ENCODE measurements at places on chromosomes 5 and 9.

- no peak for DNase-seq
Observed at GRCh38 chr5:137960141-137960540, 70.9 kb downstream of the PKD2L2 start.

- DNase-seq = peak; percentile 50
Observed at GRCh38 chr5:126777257-126777974, 480 bp downstream of the LMNB1 start.

GRCh38 chr9:36135741-36136271 is 727 bp upstream of the GLIPR2 start:
- DNase-seq = no peak

GRCh38 chr9:126935630-126936029 is 21.0 kb downstream of the RALGPS1 start:
- no peak for DNase-seq

GRCh38 chr5:118253225-118254061 is 734.9 kb downstream of the DTWD2 start:
- no peak for DNase-seq

- no peak for DNase-seq
Observed at GRCh38 chr9:38380872-38381534, 11.5 kb upstream of the ALDH1B1 start.

DNA sequence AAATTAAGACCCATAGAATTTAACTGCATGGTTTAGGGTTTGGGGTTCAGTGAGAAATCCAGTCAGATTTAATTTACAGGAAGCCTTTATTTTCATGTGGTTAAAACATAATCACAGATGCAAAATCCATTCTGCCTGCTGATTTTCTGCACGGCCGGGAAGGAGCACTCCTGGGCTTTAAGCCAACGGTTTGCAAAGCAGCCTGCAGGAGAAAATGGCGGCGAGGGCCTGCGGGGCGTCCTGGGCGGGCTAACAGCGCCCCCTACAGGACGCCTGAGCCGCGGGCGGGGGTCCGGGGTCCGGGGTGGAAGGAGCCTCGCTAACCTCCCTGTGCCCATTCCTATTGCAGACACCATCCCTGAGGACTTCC is 47.6 kb downstream of the THBS4 start:
- DNase-seq = no peak

GRCh38 chr5:53339962-53340540 is 140.4 kb upstream of the FST start:
- no peak for DNase-seq

GRCh38 chr9:19924080-19924479 is 135.2 kb upstream of the SLC24A2 start:
- DNase-seq = no peak

GRCh38 chr5:141434006-141434405 is 3.7 kb downstream of the PCDHGA12 start:
- DNase-seq = no peak

- no peak for DNase-seq
Observed at GRCh38 chr9:117523531-117524153, 108.8 kb upstream of the ASTN2 start.

- DNase-seq = no peak
Observed at GRCh38 chr5:93164690-93165089, 416.3 kb downstream of the NR2F1-AS1 start.

- no peak for DNase-seq
Observed at GRCh38 chr5:139640421-139641115, 7.6 kb upstream of the CXXC5 start.

GRCh38 chr5:140294753-140295152 is 8.1 kb downstream of the PFDN1 start:
- no peak for DNase-seq

- DNase-seq = no peak
Observed at GRCh38 chr5:165521816-165522610, 2016.6 kb downstream of the MAT2B start.

DNA sequence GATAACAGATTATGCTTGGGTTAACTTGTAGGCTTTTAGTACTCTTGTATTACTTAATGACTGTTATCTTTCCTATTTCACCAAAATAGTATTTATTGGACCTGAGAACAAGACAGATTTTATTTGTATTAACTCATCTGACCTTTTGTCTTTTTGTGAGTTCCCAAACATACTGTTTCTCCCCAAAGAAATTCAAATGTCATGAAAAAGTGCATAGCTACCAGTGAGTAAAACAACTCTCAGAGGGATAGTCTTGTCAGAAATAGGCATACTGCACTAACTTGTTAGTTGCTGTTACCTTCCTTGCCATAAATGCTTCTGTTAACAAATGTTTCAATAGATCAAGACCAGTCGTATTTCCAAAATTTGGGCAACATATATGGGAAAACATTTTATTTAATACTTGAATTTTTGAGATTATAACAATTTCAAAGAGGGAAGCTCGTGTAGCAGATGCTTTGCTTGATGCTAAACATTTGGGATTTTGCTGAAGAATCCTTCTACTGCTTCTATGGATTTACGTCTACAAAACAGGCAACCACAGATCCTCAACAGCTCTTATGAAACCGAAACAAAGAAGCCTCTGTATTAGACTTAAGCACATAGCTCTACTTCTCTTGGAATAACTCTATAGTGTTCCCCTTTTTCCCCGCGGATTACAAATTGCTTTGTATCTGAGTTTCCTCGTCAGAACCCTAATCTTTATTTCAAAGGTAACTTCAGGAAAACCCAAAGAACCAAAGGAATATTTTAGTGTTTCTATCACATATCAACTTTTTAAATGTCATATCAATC is 248.8 kb downstream of the MCTP1 start:
- no peak for DNase-seq

DNA sequence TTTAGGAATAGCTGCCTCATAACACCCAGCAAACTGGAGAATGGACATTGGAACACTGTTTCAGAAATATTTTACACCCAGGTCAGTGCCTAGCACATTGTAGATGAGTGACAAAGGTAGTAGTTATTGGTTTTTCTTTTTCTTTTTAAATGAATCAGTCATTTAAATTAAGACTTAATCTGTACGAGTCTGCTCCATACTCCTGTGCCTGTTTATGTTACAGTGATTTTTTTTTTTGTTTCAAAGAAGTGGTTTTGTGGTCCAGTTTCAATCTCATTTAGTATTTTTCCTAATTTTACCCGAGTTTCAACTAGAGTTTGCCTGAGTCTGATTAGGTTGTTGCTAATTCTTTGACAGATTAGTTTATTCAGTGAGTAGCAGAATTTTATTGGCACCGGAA is 16.2 kb downstream of the LMNB1 start:
- DNase-seq = no peak

DNA sequence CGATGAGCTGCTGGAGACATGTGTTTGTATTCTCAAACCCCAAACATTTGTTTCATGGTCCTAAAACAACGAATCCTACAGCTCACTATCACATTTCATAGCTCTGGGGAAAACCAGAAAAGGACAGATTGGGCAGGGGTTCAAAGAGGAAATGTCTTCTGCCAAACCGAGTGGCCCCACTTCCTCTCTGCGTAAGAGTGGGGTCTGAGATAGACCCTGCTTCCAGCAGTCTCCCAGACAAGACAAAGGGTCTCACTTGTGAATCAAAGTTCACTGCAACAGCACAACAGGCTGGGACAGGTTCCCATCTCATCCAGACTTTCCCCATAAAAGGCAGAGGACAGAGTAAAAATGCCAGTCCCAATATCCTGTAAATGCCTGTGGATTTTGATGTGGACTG is 276.2 kb upstream of the SLC24A2 start:
- no peak for DNase-seq

DNA sequence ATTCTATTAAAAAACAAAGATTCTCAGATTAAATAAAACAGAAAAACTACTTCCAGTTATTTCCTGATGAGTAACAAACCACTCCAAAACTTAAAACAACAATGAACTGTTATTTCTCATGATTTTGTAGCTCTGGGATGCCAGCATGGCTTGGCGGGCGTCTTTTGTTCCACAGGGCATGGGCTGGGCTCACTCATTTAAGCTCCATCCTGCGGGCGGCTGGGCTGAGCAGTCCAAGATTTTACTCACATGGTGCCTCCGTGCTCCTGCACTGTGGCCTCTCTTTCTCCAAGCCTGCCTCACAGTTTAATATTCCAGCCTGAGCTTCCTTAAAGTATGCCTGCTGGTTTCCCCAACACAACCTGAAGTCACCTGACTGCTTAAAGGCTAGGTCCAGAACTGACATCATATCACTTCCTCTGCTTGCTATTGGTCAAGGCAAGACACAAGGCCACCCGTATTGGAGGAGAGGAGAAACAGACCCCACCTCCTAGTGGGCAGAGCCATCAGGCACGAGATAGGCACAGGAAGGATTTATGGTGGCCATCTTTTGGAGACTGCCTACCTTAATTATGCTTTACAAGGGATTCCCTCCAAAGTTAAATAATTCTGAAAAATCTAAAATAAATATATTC is 41.6 kb upstream of the ZBTB43 start:
- no peak for DNase-seq

- no peak for DNase-seq
Observed at GRCh38 chr5:175257128-175257846, 186.7 kb downstream of the DRD1 start.

- no peak for DNase-seq
Observed at GRCh38 chr9:109003116-109003515, 10.2 kb downstream of the CTNNAL1 start.

DNA sequence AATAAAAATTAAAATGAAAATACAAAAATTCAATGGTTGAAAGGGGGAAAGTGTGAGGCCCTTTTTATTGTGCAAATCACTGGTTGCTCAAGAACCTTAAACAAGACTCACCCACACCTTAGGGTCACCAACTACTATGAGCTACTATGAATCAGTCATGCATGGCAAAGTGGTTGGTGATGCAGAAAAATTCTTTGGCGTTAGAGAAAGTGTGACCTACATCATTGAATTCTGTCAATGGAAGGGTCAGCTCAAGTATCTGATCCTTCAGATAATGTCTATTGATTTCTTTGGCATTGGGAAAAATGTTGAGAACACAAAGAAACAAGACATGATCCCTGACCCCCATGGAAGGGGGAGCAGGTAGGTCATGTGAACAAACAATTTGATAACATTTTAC is 149.7 kb upstream of the ADCY2 start:
- no peak for DNase-seq

DNA sequence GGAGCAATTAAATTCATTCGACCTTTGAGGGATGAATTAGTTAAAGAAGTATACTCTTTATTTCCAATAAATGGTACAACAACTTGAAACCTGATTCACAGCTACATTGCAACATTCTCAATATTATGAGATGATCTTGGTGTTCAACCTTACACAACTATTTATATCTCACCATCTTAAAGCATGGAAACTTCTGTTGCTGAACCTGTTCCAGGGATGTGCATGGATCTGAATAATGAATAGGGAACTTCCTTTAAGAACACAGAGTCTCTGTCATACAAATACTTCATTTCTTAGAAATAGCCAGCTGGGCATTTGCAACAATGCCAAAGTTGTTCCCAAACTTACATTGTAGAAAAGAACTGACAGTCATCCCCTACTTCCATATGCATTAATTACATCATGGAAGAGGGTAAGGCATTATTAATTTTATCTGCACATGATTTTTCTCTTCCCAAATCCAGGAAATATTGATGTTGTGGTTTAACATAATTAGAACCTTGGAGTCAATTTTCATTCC is 39.8 kb upstream of the CCDC112 start:
- no peak for DNase-seq

DNA sequence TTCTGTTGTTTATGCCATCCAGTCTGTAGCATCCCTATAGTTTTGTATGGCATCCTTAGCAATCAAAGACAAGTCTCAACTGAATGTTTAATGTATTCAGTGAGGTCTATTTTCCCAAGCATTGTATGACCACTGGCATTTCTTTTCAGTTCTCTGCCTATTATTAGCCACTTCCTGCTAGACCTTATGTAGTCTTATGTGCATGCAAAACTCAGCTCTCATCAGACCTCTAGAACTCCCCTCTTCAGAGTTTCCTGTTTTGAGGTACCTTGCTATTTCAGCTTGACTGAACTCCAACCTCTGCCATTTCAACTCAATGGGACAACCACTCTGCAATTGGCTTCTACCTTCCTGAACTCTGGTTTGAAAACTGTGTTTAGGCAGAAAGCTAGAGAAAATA is 113.2 kb downstream of the SLC25A46 start:
- no peak for DNase-seq

DNA sequence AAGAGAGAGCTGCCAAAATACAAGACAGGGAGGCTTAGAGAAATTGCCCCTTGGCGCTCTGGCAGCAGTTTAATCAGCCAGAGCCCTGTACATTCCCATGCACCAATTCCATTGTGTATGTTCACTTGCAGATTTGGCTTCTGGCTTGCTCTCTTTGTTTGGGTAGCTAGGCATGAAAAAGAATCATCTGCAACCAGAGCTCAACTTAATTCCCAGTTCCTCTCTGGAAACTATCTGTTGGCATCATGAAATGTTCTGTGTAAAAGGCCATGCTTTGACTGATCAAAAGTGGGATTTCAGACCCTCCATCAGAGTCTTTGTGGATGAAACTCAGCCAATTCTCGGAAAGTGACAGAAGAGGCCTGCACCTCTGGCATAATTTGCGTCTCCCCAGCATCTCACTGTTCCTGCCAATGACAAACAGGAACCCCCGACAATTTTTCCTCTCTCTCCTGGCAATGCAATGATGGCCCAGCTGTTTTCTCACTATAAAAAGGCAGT is 53.8 kb upstream of the RAD23B start:
- DNase-seq = no peak

DNA sequence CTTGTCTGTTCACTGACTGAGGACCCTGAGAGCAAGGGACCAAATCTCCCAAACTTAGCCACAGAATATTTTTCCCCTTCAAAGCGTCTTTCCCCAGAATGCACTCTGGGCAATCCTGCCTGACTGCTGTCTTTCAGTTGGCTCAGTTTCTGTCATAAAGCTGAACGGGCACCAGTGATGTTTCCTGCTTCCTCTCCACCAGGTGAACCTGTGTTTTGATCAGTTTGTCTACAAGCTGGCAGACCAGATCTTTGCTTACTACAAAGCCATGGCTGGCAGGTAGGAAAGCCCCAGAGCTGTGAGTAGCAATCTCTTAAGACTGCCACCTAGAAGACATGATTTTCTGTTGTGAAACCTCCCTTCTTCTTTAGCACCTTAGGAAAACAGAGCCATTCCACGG is 61.8 kb downstream of the CYFIP2 start:
- peak; percentile 17 for DNase-seq

GRCh38 chr9:4139196-4139595 is 160.7 kb downstream of the GLIS3 start:
- DNase-seq = no peak

DNA sequence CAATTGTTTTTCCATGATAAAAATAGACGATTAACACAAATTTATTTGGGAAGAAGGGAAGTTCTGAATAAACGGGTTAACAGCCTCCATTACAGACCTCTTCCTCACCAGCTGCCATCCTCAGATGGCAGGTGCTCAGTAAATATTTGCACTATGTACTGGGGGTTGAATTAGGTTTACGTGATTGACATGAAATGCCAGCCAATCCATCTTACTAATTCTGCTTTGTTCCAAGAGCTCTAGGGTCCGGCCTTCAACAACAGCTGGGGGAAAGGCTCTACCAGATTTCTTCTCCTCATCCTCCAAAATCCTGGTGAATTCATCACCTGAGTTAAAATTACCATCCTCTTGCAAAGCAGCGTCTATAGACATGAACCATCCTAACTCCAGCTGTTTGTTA is 104.6 kb downstream of the MTX3 start:
- DNase-seq = no peak

Measured in CD4-positive, alpha-beta T cell (primary cell).